ENCODE measurements at places on chromosomes 5 and 9.

DNA sequence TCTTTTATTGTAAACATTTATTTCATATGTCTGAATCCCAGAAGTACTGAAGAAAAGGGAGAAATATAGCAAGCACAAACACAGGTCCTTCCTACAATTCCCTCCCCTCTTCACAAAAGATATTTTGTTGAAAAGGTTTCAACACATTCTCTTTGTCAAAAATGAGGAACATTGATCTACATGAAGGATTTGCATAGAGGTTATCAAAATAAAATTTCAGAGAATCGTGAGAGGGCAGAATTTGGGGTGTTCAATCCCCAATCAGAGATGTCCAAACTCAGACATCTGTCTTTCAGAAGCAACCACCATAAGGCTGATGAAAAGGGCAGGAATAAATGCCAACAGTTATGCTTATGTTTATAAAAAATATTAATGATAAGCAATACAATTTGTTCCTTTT is 69.2 kb downstream of the MARCHF3 start:
- DNase-seq: no peak

DNA sequence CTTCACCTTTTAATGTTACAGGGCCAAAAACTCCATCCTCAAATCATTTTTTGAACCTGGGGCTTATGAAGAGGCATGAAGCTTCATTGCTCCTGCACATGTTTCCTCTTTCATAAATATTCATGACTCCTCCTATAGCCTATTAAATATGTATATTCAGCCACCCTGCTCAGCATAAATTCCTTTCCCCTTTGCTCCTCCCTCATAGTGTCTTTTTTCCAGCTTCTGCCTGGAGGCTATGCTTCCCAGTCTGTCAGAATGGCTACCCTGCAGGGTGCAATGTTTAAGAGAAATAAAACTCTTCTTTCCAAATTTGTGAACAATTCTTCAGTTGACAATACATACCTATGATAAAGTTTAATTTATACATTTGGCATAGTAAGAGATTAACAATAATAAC is 1082.9 kb upstream of the CDH18 start:
- DNase-seq: no peak

DNA sequence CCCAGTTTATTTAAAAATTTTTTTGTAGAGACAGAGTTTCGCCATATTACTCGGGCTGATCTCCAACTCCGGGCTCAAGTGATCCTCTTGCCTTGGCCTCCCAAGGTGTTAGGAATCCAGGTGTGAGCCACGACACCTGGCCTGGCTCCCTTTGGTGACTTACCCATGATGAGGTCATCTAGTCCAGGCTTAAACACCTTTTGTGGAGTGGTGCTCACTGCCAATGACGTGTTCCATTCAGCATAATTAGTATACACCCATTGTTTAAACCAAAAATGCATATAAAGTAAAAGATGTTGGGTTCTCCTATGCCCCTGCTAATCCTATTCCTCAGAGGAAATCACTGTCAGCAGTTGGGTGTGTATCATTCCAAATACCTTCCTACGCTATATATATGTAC is 91.0 kb downstream of the HSPA4 start:
- DNase-seq: no peak

GRCh38 chr9:111158363-111158762 is 120.1 kb upstream of the LPAR1 start:
- no peak for DNase-seq

DNA sequence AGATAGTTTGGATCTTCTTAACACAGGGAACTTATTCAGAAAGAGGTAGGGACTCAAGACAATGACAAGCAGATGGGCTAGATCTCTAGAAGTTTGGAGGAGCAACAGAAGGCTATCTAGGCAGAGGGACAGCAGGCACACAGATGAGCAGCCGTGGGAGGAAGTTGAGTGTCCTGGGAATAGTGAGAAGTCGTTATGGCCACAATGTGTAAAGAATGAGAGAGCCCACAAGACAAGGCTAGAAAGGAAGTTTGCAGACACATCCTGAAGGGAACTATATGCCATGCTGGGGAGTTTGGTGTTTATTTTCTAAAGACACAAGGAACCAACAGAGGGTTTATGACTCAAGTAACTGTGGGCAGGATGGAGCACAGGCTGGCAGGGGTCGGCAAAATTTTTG is 160.6 kb downstream of the PALM2AKAP2 start:
- no peak for DNase-seq

DNA sequence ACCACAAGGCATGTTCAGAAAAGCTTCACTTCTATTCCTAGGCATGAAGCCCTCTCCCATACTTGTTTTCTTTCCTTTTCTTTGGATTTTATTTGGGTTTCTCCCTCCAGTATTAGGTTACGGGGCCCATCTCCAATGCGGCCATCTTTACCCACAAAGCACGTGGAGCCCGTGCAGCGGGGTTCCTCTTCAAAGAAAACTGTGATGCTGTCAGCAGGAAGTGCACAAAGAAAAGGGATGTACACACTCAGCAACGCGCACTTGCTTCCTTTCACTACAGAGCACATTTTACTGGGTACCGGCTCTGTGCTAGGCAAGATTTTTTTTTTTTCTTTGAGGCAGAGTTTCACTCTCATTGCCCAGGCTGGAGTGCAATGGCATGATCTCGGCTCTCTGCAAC is 106.6 kb downstream of the COL23A1 start:
- DNase-seq: peak; percentile 44

- peak; percentile 30 for DNase-seq
Observed at GRCh38 chr5:218457-219291, 554 bp downstream of the SDHA start.

DNA sequence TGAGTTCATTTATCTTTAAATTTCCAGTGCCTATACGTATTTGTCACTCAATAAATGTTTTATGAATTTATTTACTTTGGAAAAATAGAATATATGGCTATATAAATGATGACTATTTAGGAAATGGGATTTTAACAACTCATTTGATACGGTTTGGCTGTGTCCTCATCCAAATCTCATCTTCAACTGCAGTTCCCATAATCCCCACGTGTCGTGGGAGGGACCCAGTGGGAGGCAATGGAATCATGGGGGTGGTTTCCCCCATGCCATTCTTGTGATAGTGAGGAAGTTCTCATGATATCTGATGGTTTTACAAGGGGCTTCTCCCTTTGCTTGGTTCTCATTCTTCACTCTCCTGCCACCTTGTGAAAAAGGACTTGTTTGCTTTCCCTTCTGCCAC is 187.6 kb upstream of the EFNA5 start:
- DNase-seq: no peak

DNA sequence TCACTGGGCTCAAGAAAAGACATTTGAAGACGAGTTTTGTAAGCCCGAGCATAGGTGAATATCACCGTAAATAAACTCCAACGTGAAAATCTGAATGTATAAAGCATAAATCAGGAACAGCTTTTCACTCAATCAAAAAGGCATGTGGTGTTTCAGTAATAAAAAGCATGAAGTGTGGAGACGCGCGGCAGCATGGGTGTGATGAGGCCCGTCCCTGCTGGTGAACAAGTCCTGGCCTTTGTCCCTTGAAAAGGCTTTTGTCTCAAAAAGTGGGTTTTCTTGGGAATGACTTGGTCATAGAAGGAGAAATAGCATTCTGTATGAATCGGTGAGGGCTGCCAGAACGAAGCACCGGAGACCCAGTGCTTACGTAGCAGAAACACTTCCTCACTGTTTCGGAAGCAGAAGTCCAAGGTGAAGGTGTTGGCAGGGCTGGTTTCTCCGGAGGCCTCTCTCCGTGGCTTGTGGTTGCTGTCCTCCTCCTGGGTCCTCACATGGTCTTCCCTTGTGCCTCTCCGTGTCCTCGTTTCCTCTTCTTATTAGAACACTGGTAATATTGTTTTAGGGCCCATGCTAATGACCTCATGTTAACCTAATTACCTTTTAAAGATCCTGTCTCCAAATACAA is 24.9 kb downstream of the ROPN1L start:
- no peak for DNase-seq

GRCh38 chr5:55994495-55994997 is at the start of gene IL6ST:
TSS of gene IL6ST (minus strand) at chr5:55994963. CDS start at chr5:55976278, 18,685 bp downstream.
- DNase-seq: no peak

DNA sequence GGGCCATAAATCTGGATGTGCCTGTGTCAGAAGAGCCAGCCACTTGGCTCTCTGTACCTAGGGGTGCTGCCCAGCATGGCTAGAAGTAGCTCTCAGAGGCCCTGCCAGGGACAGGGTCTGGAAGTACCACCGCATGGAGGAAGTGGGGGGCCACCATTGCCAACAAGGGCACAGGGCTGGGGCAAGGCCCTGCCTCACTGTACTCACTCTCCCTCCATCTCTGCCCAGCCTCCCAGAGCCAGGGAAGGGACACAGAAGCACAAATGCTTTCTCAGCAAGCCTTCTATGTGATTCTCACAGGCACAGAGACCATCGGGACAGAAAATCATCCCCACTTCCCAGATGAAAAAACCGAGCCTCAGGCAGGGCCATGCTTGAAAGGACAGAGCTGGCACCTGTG is 138.1 kb downstream of the C5orf15 start:
- DNase-seq: no peak

GRCh38 chr9:132589148-132590036 is 7.0 kb downstream of the BARHL1 start:
- DNase-seq: no peak

DNA sequence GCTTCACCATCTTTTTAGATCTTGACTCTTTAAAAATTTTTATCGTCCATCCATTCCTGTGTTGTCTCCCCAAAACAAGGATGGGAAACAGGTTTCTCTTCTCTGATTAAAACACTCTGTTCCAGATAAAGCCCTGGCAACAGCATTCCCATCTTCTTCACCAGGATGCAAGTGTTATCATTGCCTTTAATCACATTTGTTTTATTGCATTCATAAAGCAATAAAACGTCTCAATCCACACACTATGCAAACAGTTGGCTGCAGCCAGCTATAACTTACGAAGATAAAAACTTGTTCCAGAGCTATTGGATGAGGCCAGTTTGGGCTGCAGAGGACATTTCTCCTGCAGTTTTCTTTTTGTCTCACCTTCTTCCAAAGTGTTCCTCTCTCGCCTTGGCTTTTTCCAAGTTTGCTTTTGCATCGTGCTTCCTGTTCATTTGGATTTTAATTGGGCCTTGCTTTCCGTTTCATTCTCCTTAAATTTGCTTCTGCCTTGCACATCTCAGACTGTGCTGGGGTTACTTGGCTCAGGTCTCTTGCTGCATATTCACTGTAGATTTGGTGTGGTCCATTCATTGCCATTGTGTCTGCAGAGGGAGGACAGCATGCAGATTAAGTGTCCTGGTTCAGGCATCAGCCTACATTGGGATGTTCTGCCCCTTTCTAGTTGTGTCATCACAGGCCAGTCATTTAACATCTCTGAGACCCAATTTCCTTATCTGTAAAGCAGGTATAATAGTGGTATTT is 136.5 kb upstream of the LIFR start:
- DNase-seq: no peak

- DNase-seq: no peak
Observed at GRCh38 chr9:26391036-26391435, 501.6 kb downstream of the CAAP1 start.

DNA sequence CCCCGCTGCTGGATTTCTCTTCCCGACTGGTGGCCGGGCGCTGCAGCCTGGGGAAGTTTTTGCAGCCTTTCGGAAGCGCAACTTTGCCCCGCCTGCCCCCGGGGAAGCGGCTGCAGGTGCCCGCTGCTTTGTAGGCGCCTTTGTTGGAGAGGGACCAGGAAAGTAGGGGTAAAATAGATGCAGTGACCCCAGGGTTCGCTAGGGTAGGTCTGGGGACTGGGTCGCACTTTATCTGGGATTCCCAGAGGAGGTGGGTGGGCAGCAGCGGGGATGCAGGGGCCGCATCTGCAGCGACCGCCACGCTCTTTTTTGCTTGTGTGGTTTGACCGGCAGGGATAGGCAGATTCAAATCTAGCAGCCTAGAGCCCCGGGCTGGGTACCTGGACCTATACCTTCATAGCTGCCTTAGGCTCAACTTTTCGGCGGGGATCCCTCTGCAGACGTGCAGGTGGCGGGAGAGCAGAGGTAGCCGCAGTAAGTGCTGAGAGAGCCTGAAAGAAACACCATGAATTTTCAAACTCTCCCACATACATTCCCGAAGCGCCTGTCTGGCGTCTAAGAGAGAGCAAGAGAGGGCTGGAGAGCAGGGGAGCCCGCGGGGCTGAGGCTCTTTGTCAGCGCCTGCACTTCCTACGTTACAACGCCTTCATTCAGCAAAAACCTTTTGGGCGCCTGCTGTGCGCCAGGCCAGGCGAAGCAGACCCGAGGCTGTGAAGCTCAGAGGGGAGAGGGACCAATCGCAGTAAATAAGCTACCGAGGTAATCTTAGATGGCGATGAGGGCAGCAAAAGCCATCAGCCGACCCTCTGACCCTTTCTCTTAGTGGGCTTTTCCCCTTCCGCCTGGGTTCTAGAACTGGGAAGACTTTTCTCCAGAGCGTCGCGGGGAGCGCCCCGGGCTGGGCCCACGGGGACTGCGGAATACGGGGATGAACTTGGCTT is 642 bp downstream of the SV2C start:
- DNase-seq: peak; percentile 21

DNA sequence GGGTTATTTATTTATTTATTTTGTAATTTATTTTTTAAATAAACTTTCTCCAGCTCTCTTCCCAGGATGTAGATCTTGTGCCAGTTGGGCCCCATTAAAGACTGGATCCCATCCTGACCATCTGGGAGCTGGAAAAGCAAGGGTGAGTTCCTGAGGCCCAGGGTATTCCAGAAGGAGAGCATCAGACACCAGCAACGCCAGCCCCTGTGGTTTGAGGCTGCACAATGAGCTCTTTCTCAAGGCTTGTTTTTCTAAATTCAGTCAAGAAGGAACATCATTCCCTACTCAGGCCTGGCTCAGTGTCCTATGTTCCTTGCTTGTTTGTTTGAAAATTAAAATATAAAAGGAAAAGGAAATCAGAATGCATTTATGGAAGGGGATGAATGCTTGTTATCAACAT is 313.3 kb downstream of the EBF1 start:
- DNase-seq: no peak

DNA sequence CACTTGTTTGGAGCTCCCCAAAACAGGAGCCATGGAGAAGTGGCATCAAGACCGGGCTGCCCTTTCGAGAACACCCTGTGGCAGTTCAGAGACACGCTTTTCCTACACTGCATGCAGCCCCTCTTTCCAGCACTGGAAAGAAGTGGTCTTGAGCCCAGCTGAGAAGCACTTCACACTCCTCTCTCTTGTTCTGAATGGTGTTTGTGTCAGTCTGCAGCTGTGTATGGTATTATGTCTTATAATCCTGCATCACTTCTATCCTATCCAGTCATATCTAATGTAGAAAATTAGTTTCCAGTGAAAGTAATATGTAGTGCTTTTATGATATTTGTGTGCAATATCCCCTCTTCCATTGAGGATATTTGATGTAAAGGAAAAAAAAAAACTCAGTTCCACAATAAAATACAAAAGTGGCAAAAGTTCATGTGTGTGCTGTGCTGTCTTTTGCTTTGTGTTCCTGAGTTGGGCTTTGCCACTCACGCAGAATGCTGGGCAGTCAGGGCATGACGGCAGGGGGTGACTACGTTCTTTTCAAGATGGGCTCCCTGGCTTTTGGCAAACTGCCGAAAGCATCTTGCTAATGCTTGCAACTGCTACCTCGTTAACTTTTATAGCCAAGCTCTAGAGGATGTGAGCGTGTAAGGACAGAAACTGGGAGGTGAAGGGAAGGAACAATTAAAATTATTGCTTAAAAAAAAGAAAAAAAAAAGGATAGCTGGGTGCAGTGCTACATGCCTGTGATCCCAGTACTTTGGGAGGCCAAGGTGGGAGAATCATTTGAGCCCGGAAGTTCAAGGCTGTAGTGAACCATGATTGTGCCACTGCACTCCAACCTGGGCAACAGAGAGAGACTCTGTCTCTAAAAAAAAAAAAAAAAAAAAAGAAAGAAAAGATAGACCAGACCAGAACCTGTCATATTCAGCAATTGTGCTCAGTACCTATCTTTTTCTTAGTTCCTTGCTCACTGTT is 102.2 kb downstream of the MAP1B start:
- no peak for DNase-seq
